ENCODE measurements at places on chromosomes 4 and X.

DNA sequence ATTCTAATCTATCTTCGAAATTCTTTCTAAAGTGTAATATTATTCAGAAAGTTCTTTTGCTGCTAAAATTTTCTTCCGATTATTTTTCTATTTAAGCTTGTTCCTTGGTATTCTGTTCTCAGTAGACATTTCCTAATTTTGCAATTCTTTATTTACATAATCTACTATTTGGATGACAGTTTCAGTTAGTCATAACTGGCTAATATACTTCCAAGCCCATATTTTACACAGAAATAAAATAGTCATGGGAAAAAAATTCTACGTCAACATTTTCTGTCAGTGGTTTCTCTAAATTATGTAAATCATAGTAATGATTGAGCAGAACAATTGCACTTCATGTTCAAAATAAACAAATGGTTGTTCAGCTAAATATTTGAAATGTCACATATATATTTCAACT is 178.0 kb upstream of the ANKRD50 start:
- DNase-seq, result no peak

- no peak for DNase-seq
Observed at GRCh38 chrX:53163436-53163835, 61.6 kb downstream of the KDM5C start.

DNA sequence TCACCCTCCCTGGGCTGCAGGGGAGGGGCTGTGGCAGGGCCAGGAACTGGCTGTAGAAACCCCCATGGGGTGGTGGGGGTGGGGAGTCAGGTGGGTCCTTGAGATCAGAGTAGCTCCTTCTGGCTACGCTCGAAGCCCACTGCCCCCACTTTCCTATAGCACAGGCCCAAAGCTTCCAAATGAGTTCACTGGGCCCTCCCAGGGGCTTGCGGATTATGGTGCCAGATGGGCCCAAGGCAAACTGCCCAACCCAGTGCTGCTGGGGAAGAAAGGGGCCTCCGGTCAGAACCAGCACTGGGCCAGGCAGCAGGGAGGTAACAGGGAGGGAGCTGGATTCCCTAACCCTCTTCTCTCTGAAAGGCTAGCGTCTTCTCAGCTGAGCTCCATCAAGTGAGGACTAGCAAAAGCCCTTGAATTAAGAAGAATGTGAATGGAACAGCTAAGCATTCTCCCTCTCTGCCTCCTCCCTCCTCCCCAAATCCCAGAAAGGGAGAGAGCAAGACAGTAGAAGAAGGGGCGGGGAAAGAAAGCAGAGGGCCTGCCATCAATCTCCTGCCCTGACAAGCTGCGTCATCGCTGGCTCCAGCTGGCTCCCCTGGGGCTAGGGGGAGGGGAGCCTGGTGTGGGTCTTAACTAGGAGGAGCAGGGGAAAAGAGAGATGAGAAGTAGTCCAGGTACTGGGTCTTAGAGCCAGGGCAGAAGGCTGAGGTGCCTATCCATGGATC is 34.7 kb downstream of the FRMPD3 start:
- peak; percentile 95 for DNase-seq

- DNase-seq, result peak; percentile 86
Observed at GRCh38 chr4:146478009-146478408, 43.7 kb downstream of the SLC10A7 start.

DNA sequence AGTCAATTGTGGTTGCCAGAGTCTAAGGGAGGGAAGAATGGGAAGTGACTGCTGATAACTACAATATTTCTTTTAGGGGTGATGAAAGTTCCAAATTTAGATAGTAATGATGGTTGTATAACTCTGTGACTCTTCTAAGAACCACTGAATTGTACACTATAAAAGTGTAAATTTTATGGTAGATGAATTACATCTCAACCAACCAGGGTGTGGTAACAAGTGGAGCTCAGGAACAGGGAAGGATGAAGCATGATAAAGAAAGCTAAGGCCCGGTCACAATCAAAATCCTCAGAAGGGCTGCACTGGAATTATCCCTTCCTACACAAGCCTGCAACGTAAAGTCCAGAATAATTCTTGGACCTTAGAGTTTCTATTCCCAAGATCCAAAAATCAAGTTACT is 143.2 kb downstream of the PPARGC1A start:
- no peak for DNase-seq

- DNase-seq, result no peak
Observed at GRCh38 chr4:26022346-26023202, 108.6 kb downstream of the SMIM20 start.

- DNase-seq, result no peak
Observed at GRCh38 chrX:110219920-110220319, 98.0 kb downstream of the AMMECR1 start.

- DNase-seq, result no peak
Observed at GRCh38 chr4:61532336-61533000, 332.3 kb downstream of the ADGRL3 start.

GRCh38 chr4:74324262-74324661 is 16.0 kb downstream of the EPGN start:
- no peak for DNase-seq

- no peak for DNase-seq
Observed at GRCh38 chrX:131783555-131784308, 239.4 kb upstream of the STK26 start.

DNA sequence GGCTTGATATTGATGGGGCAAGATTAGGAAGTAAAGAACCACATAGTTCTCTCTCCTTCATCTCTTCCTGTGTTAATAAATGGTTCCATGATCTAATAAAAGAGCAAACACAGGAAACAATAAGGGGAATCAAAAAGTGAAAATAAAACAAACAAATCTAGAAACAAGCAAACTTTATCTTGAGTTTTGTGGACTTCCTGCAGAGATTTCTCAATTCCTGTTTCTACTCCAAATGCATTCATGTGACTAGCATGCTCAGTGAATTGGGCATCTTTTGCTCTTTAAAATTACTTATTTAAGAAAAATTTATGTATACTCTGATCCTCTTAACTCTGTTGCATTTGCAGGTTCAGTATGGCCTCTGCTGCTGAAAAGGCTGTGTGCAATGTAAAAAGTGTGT is 682.0 kb downstream of the KCTD8 start:
- DNase-seq, result no peak

GRCh38 chr4:79852305-79852730 is 220.7 kb downstream of the ANTXR2 start:
- DNase-seq, result no peak

GRCh38 chr4:17981063-17981462 is 40.5 kb downstream of the LCORL start:
- no peak for DNase-seq

GRCh38 chr4:30716681-30717207 is 3.4 kb upstream of the PCDH7 start:
- no peak for DNase-seq

- no peak for DNase-seq
Observed at GRCh38 chr4:151219948-151220347, 57.0 kb upstream of the PRSS48 start.

GRCh38 chrX:79170476-79171035 is 26.1 kb downstream of the GPR174 start:
- no peak for DNase-seq

GRCh38 chr4:18664171-18664570 is 642.6 kb upstream of the LCORL start:
- no peak for DNase-seq

GRCh38 chr4:71062436-71062835 is 69.0 kb downstream of the DCK start:
- DNase-seq, result no peak

- DNase-seq, result no peak
Observed at GRCh38 chrX:13101441-13102139, 57.2 kb upstream of the FAM9C start.

GRCh38 chr4:15944895-15945294 is 6.4 kb upstream of the FGFBP1 start:
- no peak for DNase-seq

GRCh38 chr4:162985131-162985530 is 181.6 kb downstream of the NAF1 start:
- DNase-seq, result no peak

- DNase-seq, result no peak
Observed at GRCh38 chr4:152917543-152918395, 18.4 kb upstream of the FHDC1 start.

- no peak for DNase-seq
Observed at GRCh38 chr4:84493092-84493850, 5.8 kb downstream of the NKX6-1 start.

GRCh38 chrX:78119521-78120227 is 15.6 kb downstream of the PGK1 start:
- DNase-seq, result peak; percentile 30

All from NCI-H524 (cell line).